Activated CD4-positive, alpha-beta T cell treated with anti-CD3 and anti-CD28 coated beads, Interleukin-2, amount 10 ng/mL, durations not matched to agents 7 days and 5 days (primary cell): ENCODE measurements at places on chromosomes 2 and 18.

- DNase-seq, result no peak
Measured at GRCh38 chr2:53188851-53189510, 578.6 kb upstream of the CHAC2 start.

DNA sequence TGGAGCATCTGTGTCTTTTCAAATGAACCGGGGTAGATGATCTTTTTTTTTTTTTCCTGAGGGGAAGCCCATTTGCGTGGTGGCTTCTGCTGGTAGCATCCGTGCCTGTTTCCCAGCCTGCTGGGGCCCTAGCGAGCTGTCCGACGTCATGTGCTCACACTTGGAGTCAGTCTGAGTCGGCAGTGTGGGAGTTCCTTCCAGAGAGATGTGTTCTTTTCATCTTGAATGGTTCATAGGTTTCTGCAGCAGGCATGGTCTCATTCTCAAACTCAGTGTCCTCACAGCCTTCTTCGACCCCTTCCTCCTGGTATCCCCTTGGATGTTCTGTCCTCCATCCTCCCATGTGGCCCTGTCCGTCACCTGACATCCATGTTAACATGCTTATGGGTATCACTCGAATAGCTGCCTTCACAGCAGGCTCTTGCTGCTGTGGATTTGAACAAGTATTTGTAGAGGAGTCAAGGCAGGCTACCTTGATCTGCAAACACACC is 51.0 kb downstream of the LDLRAD4 start:
- no peak for DNase-seq

GRCh38 chr2:205975082-205975949 is 110.7 kb downstream of the INO80D start:
- no peak for DNase-seq

- DNase-seq, result peak; percentile 80
Measured at GRCh38 chr18:79400091-79400590, 4.4 kb downstream of the NFATC1 start.

DNA sequence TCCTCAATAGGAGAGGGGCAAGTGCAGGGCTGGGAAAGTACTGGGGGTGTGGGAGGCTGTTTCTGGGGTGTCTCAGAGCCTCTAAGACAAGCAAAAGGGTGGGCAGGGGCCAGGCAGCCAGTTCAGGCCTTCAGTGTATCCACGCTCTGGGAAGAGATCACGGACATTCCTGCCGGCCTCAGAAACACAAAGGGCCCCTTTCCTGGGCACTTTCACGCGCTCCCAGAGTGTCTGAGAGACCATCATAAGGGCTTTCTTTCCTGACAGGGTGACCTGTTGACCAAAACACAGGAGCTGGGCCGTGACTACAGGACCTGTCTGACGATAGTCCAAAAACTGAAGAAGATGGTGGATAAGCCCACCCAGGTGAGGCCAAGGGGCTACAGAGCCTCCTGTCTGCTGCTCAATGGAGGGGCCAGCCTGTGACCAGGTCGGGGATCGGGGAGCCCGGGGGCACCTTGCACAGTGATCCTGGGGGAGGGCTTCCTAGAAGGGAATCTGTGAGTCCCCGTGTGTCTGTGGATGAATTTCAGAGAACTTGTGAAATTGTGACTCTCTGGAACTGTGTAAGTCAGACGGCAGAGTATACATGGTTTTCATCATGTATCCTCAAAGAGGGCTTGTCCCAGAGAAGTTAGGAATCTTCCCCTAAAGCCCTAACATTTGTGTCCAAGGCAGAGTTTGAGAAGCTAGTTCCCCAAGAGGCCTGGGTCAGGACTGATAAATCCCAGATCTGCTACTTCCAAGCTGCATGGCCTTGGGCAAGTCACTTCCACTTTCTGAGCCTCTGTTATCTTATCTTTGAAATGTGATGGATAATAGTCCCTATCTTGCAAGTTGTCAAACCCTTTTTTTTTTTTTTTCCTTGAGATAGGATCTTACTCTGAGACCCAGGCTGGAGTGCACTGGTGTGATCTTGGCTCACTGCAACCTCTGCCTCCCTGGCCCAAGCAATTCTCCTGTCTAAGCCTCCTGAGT is 1.8 kb downstream of the GNLY start:
- DNase-seq, result no peak

- DNase-seq, result no peak
Measured at GRCh38 chr2:157922815-157923214, 46.7 kb upstream of the ACVR1 start.

DNA sequence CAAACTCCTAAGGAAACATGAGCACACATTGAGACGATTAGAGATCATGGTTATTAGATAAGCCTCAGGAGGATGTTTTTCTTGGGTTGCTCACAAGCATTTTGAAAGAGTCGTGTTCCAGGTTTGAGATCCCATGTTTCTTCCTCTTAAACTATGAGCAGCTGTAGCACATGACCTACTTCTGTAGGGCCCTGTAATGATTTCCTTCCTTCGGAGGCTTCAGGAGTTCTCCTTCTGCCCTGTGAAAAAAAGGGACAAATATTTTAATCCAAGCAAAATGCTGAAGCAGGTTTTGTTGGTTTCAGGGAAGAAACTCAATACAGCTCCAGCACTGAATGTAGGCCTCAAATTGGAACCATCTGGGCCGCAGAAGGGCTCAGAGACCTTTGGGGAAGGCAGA is 82.6 kb downstream of the POU3F3 start:
- DNase-seq, result no peak

- DNase-seq, result no peak
Measured at GRCh38 chr2:222939979-222940378, 79.1 kb downstream of the ACSL3 start.

DNA sequence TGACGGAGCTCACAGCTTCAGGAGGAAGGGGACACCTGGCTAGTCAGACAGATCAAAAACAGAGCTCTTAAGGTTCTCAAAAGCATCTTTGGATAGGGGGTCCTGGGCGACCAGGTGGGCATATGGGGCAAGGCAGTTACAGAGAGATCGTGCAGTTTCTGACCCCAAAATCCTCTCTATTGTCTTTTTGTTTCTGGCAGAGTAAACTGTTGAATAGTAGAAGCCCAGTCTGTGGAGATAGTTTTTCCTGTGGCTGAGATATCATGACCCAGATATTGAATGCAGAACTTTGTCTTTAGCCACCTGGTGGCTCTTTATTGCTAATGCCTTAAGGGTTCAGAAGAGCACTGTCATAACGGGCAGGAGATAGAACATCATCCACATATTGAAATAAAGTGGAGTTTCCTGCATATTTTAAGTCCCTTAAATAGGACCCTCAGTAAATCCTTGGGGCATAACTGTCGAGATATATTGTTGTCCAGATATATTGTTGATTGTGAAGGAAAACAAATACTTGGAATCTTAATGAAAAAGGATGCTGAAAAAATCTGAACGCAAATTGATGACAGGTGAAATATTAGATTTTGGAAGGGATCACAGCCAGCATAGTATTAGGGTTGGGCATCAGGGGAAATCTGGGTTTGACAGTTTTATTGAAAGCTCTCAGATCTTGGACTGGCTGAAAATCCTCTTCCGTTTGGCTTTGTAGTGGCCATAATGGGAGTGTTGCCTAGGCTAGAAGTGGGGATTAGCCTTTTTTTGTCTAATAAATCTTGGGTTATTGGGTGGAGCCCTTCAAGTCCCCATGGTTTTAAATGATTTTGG is 14.1 kb upstream of the ZDBF2 start:
- no peak for DNase-seq

DNA sequence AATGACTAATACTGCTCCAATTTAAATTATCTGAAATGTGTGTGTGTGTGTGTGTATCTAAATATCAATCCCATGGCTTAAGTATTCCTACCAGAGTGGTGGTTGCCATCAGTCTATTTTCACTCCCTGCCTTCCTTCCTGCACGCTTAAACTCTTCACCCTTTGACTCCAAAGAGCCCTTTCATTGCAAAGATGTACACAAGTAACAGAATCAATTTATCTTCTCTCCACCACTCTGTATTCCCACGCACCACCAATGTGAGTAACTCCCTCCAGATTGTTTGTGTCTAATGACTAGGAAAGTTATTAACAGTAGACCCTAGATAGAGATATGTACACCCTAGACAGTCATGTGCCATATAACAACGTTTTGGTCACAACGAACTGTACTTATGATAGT is 42.8 kb downstream of the ARL6IP6 start:
- DNase-seq, result no peak

- no peak for DNase-seq
Measured at GRCh38 chr2:61690078-61690596, 152.0 kb upstream of the XPO1 start.

GRCh38 chr2:46845542-46846486 is 69.8 kb downstream of the MCFD2 start:
- DNase-seq, result no peak
